ENCODE measurements at places on chromosomes 7 and 10.
A peak's percentile ranks its signal among the peaks of the same experiment; 100 is the strongest.

DNA sequence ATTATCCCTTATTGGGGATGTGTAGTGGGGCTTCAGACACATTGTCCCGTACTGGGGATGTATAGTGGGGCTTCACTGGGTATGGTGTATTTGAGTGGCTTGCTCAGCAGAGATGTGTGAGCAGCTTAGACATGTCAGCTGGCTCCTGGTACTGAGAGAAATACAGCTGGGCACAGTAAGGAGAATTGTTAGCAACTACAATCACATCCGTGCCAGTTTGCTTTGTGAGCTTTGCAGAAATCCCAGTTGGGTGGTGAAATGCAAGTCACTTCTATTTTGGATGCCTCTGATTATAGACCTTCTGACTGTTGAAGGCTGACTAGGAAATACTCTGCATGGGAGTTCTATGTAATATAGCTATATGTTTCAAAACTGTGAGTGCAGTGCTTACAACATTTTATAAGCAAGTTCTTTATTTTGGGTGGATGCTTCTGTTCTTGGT lies 10.8 kb downstream of the CCNY start:
- DNase-seq, result no peak

DNA sequence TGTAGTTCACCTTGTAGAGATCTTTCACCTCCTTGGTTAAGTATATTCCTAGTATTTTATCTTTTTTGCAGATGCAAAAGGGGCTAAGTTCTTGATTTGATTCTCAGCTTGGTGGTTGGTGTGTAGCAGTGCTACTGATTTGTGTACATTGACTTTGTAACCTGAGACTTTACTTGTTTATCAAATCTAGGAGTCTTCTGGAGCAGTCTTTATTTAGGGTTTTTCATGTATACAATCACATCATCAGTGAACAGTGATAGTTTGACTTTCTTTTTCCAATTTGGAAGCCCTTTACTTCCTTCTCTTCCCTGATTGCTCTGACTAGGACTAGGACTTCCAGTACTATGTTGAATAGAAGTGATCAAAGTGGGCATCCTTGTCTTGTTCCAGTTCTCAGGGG lies 33.8 kb downstream of the GPR22 start:
- no peak for DNase-seq

- no peak for DNase-seq
These were observed 128.5 kb upstream of the VKORC1L1 start for GRCh38 chr7:65744406-65744805.

DNA sequence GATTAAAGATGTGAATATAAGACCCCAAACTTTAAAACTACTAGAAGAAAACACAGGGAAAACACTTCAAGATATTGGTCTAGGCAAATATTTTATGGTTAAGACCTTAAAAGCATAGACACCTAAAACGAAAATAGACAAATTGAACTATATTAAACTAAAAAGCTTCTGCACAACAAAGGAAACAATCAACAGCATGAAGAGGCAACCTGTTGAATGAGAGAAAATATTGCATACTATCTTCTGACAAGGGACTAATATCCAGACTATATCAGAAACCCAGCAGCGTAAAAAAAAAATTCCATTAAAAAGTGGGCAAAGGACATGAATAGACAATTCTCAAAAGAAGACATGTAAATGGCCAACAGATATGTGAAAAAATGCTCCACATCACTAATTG lies 18.6 kb downstream of the PAPSS2 start:
- DNase-seq, result no peak

- DNase-seq, result no peak
These were observed 32.6 kb upstream of the ARHGAP21 start for GRCh38 chr10:24756283-24756682.

- no peak for DNase-seq
These were observed 59.4 kb upstream of the COL13A1 start for GRCh38 chr10:69742356-69742695.

DNA sequence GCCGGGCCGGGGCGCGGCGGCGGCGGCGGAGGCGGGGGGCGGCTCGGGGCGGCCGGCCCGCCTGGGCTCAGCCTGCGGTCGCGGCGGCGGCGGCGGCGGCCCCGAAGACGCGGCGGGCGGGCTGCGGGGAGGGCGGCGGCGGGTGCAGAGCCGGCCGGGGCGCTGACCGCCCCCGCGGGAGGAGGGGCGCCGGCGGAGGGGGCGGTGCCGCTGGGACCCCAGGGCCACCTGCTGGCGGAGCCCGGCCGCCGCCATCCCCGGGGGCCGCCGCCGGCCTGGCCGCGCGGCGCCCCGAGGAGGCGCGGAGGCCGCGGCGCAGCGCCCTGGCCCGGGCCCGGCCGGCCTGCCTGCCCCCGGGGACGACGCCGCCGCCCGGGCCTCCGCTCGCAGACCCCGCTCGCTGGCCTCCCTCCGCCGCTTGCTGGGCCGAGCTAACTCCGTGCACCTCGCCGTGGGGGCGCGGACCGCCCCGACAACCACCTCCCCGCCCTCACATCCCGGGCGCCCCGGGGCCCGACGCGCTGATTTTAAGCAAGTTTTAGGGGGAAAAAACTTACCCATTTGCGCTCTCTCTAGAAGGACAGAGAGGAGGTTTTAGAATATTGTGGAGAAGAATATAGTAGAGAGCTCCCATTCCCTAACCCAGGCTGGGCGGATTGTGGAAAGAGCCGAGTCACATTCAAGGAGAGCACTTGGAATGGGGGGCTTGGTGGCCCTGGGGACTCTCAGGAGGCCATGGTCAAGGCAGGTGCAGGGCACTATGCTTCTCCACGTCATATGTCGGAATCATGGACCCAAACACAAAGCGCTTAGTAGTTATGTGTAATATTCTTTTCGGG lies at the start of gene BEND7:
Gene BEND7 (minus strand): TSS at position 140 of the 839 bp plus-strand sequence. CDS start 481 bp downstream, outside the sequence.
- no peak for DNase-seq

DNA sequence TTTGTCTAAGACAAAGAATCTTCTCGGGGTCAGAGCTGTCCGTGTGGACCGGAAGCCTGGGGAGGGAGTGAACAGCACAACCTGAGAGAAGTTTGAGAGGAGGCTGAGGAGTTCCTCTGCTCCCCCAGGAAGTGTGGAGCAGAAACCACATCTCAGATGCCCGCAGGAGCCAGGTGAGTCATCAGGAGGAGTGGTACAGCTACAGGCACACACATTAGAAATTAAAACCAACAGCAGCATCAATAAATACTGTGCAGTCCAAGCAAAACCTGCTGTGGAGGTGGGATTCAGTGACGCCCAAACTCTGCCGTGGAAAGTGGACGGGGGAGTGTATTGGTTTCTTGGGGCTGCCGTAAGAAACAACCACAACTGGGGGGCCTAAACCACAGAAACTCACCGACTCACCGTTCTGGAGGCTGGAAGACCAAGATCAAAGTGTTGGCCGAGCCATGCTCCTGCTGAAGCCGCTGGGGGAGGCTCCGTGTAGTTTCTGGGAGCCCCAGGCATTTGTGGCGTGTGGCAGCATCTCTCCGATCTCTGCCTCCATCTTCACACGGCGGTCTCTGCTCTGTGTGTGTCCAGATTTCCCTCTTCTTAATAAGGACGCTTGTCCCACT lies 31.2 kb upstream of the GARS1 start:
- no peak for DNase-seq

DNA sequence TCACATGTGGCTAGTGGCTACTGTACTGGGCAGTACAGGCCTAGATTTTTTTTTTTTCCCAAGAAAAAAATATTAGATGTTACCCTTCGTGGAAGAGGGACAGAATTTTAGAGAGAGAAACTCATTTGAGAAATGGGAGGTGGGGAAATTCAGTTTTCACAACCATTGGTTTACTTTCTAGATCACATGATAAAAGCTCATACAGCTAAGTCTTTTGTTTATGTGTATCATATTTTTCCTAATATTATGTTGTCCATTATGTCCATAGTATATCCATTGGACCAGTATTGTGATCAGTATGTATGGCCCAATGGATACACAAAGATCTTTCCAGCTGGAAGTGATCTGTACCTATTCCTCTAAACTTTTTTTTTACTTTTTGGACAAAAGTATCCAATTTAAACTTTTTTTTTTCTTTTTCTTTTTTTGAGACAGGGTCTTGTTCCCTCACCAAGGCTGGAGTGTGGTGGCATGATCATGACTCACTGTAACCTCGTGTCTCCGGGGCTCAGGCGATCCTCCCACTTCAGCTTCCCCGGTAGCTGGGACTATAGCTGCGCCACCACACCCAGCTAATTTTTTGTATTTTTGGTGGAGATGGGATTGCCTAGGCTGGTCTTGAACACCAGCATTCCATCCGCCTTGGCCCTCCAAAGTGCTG lies 4.1 kb downstream of the CALU start:
- no peak for DNase-seq

- no peak for DNase-seq
These were observed 140.6 kb downstream of the RAPGEF5 start for GRCh38 chr7:22216309-22216708.

DNA sequence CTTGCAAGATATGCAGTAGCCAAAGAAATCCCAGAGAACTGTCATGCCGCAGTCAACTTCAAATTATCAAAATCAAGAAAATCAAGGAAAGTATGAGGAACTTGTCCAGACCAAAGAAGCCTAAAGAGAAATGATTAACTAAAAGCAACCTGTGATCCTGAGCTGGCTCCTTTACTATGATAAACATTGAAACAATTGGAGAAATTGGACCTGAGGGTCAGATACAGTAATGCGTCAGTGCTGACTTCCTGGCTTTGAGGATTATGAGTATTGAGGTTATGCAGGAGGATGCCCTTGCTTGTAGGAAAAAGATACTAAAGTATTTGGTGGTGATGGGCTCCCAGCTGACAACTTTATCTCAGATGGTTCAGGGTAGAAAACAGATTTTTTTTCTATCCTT lies 324.7 kb upstream of the AKR1E2 start:
- no peak for DNase-seq

- no peak for DNase-seq
These were observed 754.2 kb downstream of the SORCS1 start for GRCh38 chr10:106410331-106410730.

DNA sequence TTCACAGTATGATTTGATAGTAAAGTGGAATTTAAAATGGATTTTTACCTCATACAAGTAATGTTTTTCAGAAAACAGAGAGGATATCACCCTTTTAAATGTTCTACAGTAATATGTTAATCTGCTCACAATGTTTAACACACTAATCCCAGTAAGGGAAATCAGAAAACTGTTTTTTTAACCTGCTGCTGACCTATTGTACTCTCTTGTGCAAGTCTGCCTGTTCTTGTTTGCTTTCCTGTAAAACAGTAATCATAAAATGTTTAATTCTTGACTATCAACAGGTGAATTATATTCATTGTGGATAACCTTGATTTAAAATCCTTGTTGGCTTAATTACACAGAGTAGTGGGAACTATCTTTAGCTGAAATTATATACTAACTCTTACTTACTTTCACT lies 126.4 kb downstream of the GNAT3 start:
- no peak for DNase-seq

GRCh38 chr7:50206453-50207250 lies 97.9 kb upstream of the IKZF1 start:
- DNase-seq, result no peak

GRCh38 chr7:135798095-135798494 lies 49.5 kb upstream of the FAM180A start:
- DNase-seq, result no peak

GRCh38 chr10:26571655-26572054 lies 125.8 kb upstream of the PDSS1 start:
- DNase-seq, result no peak

GRCh38 chr10:19952224-19953010 lies 136.2 kb downstream of the PLXDC2 start:
- DNase-seq, result no peak

GRCh38 chr7:56079450-56080185 lies 13.1 kb downstream of the PHKG1 start:
- peak; percentile 94 for DNase-seq

GRCh38 chr10:6781133-6781770 lies 201.2 kb upstream of the PRKCQ start:
- DNase-seq, result no peak

DNA sequence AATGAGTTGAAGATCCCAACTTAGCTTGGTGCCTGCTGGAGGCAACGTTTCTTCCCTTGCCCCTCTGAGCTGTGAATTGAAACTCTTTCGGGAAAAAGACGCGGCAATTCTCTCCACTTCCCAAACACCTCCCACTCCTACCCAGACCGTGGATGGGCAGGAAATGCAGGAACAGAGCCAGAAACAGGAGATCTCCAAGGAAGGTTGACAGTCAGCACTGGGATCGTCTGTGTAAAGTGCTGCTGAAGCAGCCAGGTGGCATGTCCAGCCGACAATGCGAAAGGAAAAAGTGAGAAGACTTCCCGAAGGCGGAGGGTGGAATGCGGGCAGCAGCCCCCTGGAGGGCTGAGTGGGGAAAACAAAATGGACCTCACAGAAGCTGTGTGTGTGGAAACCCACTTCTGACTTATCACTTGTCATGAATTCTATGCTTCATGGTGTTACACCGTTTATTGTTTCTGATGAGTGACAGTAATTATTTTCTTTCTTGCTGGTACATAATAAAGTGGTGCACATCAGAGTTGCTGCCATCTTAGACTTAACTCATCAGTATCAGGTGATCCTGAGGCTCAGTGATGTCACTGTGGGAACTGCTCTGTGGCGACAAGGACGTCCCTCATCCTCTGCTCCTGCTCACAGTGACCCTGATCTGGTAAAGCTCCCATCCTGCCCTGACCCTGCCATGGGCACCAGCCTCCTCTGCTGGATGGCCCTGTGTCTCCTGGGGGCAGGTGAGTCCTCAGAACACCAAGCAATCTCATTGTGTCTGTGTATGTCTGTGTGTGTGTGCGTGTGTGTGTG lies 220.5 kb upstream of the PRSS1 start:
- DNase-seq, result no peak

- DNase-seq, result no peak
These were observed 69.5 kb upstream of the GPR158 start for GRCh38 chr10:25105262-25105661.
